Brain (organoid and tissue), 16 donors: ENCODE measurements at places on chromosomes 7 and 10.
A peak's percentile ranks its signal among the peaks of the same experiment; 100 is the strongest.

DNA sequence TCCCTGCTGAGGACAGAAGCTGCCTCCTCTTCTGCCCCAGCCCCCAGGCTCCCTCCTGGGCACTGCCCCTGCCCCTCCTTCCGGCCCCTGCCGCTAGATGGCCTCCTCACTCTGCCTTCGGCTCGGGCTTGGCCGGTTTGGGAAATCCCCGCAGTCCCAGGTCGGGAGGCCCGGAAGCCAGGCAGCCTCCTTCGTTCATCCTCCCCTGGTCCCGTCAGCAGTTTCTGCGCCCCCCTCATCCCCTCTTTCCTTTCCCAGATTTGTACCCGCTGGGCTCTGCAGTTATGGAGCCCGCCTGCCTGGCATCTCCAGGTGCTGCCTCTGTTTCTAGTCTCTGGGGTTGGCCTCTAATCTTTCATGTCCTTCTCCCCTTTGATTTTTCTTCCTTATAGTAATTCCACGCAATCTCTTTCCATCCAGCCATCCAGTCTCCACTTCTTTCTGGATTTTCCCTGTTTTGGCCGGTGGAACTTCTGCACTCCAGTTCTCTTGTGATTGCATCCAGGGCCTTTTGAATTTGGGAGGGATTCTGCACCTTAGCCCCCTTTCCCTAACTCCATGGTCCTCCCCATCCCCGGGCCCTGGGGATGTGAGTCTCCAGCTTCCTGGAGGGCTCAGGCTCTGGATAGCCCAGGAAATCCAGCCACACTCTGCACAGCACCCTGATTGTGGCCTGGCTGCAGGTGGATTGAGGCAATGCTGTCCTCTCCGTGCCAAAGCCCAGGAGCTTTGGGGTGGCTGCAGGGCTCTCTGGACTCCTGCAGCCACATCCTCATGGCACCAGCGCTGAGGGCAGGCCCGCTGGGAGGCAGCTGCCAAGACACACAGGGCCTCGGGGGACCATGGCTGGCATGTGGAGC is 3.3 kb upstream of the SHH start:
- DNase-seq = no peak

GRCh38 chr10:77919713-77920108 is 6.8 kb downstream of the DLG5 start:
- DNase-seq = no peak

DNA sequence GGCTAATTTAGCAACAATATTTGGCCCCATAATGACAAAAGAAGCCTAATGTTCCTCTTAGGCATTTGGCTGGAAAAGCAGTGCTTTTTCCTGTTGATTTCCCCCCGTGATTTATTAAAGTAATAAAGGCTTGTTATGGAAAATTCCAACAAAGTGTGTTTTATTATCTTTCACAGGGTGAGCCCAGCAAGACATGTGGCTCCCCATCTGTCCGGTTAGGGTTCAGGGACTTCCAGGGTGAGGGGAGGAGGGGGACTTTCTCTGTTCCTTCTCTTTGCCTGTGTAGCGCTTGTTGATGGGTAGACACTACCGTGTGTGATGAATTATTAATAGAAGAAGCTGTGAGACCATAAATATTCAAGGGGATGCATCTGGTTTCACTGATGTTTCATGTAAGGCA is 39.0 kb downstream of the HTR5A start:
- DNase-seq = peak; percentile 88

DNA sequence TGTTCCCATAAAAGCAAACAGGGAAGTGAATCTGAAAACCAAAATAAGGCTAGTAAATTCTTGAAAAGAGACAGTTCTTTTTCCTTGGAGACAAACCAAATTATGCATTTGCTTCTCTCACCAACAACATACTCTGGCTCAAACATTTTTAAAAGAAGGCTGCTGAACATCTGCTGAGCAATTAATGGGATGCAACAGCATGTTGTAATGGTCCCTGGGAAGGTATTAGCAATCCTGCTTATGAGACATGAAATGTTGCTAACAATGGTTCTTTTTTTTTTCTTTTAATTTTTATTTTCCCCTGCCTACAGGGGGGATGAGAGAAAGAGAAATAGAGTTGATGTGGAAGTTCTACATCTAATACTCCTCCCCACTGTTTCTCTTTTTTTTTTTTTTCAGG is 572.1 kb downstream of the SORCS1 start:
- DNase-seq = peak; percentile 19

GRCh38 chr10:61136139-61136538 is 192.2 kb upstream of the RHOBTB1 start:
- no peak for DNase-seq

- no peak for DNase-seq
Observed at GRCh38 chr10:22503315-22504088, 158.2 kb downstream of the SPAG6 start.

- DNase-seq = no peak
Observed at GRCh38 chr7:103962070-103962469, 27.4 kb downstream of the RELN start.

DNA sequence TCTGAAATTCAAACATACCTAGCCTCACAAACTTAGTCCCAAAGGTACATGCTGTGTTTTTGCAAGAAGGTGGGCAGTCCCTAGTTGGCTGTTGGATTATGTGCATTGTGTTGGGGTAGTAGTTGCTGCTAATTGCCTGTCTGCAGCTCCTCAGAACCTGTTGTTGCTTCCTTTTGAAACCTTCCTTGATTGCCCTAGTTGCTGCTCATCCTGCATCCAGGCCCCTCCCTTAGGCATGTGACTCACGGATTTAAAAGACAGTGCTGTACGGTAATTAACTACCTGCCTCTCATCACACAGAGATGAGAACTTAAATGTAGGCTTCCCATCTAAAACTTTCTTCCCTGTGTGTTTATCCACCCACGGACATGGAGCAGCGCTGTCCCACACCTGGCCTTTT is 67.7 kb downstream of the BMPR1A start:
- DNase-seq = no peak

DNA sequence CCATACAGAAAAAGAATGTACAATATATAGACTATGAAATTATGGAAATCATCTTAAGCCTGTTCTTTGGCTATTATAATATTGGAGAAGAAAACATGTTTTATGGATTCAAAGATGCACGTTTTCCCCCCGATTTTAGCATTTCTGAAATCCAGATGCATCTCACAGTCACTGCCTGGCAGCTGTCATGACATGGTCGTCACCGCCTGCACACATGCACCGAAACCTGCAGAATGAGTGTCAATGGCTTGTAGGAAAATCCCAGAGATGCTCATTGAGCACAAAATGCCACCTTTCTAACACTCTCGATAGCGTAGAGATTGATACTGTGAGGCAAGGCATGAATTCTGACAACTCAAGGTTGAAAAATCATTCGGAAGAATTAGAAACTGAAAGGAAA is 115.5 kb downstream of the TAF3 start:
- DNase-seq = no peak
